Upper lobe of left lung (tissue), 6 donors: ENCODE measurements at places on chromosomes 12 and 14.

DNA sequence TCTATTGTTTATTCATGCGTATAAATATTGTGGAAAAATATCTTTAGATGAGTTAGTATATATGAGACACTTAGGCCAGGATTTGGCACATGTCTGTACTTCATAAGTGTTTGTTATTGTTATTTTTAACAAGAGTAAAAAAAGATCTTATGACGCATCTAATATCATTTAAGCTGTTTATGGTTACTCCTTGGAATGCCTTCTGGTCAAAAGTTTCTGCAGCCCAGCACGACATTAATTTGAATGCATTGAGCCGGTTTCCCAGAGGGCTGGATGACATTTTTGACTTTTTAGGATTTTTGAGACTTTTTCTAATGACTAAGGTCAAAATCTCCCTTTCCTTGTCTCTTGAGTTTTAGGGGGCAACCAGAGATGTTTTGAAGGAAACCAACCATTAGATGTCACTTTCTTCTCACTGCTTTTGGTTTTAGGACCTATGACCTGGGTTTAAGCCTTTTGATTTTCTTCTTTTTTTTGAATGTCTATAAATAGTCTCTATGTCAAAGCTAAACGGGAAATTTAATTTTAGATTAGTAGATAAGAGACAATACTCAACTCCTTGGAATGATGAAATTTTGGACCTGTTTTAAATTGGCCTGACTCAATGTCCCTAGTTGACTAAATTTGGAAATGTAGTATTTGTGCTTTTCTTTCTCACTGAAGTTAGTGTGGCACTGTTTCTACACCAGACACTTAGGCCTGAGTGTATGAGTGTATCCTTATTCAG is 215.5 kb downstream of the AEBP2 start:
- no peak for DNase-seq

- no peak for DNase-seq
Measured at GRCh38 chr12:32671930-32672780, 6.9 kb upstream of the DNM1L start.

DNA sequence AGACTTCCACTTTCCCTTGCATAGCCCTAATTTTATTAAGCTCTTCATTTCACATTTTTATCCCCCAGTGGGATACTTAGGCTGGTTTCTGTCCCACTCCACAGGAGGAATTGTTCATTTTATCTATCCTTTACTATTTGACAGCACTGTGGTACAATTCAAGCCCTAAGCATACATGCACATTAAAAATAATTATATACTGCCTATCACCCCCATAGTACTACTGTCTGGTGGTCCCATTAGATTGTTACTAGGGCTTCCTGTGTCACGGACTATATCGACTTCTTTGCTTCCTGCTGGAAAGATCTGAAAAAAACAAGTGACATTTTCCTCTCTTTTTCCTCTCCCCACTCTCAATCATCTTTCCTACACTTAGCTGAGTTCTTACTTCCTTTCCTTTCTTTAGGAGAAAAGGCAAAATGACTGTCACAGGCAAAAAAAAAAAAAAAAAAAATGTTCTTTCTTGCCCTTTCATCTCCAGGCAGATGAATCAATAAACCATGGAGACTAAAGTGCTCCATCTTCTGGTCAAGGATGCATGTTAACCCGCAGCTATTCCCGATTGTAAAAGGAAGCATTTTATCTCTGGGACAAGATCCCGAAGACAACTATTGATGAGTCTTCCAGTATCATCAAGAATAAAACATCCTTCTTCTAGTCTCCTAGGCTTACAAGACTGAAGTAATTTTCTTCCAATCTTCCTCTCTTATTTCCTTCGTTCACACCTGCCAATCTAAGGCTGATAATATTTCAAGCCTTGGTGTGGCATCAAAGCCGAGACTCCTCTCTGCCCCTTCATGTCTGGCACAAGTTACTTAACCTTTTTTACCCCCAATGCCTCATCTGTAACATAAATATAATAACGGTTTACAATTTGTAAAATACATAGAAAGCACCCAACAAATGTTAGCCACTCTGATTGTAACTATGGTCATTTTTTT is 94.4 kb upstream of the PLEKHG7 start:
- DNase-seq: no peak

GRCh38 chr12:114826244-114826643 is 142.3 kb upstream of the TBX3 start:
- no peak for DNase-seq

DNA sequence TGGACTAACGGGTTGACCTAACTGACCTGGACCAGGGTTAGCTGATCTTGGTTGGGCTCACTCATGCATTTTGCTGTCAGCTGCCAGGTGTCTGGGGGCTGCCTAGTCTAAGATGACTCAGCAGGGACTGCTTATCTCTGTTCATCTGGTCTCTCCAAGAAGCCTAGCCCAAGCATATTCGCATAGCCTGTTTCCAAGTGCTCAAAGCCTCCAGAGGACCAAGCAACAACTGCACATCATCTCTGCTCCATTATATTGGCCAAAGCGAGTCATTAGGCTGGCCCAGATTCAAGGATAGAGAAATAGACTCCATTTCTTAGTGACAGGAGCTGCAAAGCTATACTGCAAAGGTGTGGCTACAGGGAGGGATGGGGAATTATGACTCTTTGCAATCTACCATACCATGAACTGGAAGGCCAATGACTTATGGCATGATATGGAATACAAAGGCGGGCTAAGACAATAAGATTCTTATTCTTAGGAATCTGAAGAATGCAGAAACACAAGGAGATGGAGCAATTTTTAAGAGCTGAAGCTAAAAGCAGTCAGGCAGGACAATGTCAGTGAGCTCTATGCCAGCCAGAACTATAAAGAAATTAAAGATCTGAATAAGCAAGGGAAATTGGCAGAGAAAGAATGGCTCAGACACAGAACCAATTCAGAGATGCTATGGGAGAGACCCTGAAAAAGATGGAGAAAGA is 194.6 kb upstream of the FSCB start:
- DNase-seq: no peak

DNA sequence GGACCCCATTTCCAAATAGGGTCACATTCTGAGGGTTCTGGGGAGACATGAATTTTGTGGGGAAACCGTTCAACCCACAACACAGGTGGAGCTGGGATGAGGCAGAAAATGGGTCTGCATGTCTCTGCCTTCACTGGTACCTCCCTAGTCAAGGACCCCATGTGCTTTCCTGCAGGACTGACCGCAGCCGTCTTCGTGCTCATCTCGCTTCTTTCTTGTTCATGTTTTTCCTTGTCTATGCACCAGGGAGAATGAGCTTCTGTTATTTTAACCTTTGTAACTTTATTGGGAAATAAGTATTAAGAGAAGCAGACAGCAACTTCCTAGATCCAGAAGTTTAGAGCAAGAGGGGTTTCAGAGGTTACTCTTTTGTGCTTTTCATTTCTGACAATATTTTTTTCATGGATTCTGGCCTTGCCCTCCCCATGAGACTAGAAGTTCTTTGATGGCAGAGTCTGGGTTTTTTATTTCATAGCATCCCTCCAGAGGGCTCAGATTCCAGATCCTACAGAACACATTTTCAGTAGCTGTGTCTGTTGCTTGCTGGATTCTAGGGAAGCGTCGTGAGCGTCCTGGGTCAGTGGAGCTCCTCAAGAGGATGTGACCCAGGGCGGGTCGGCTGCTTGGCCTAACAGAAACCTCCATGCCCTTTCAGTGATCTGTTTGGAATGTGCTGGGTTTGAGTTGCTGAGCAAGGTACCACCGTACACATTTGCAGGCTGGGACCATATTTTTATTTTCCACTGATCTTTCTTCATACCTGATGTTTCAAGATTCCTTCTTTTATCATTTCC is 104.2 kb downstream of the ADGRD1 start:
- no peak for DNase-seq

DNA sequence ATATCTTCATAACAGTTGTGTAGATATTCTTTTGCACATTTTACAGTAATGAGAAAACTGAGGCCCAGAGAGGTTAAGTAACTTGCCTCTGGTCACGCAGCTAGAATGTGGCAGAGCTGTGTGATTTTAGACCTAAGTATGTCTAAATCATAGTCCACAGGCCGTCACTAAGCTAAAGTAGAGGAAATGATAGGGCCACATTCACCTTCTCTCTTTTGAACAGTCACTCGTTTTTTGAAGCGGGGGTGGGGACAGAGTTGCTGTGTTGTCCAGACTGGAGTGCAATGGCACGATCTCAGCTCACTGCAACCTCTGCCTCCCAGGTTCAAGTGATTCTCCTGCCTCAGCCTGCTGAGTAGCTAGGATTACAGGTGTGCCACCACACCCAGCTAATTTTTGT is 68.5 kb downstream of the RASSF3 start:
- no peak for DNase-seq

DNA sequence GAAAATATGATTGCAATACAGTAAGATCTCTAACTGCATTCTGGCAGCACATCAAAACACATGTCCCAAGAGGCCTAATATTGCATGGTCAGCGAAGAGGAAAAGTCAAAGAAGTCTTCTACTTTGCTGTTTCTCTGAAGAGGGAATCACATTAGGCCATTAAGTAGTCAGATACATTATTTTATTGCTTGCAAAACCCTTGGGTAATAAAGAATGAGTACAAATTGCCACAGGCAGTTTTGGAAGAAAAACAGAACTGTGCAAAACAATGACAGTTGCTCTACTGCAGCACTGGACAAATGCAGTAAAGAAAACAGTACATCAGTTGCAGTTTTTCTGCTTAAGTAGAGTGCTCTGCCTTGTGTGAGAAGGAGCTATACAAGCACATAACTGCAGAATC is 211.9 kb downstream of the MED13L start:
- DNase-seq: no peak

DNA sequence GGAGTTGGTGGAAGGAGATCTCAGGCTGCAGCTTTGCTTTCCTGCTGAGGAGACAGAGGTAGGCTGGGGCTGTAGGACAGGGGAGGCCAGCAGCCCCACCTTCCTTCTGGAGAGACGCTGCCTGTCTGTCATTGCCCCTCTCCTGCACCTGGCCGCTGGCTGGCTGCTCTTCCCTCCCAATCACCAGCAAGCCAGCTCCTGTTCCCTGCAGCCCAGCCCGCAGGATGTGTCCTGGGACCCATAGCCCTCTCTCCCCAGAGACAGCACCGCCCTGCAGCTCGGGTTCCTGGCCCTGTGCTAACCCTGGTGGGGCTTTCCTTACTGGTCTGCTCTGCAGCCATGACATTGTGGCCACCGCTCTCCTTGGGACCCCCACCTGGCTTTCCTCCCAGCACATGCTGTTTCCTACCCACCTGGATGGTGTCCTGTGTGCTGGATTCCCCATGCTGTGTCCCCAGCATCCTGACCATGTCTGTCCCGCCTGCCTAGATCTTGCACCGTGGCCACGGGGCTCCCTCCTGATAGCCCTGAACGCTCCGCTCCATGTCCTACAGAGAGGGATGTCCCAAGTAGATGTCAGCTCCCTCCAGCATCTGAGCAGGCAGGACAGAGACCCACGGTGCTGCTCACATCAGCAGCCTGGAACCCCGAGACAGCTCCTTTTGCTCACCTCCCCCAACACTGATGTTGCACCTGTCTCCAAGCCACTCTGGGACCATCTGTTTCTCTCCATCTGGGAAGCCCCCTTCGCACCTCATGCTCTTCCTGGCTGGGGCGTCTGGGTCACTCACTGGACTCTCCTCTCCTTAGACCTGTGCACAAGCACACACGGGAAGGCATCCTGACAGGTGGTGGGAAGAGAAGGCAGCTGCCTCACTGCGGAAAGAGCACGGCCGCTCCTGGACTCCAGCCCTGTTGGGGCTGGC is 1.1 kb upstream of the MTA1 start:
- DNase-seq: no peak

DNA sequence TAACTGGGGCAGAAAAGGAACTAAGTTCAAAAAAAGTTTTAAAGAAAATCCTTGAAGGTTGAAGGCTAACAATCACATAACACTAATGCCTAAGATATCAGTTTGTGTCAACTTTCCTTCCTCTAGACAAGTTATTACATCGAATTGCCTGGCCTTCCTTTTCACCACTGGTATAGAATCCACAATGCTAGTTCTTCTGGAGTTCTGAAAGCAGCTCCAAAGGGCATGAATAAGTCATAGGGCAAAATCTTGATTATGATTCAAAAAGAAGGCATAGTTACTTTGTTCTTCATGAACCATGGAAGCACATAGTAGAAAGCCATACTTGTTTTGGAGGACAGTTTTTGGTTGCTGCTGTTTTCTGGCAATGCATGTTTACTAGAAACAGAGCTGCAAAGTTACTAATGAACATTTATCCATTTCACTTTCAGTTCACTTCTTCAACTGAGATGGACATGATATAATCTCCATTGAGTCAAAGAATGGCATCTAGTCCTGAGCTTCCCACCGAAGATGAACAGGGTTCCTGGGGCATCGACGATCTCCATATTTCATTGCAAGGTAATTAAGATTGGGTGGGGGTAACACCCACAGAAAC is 56.0 kb downstream of the SYNE2 start:
- DNase-seq: no peak

GRCh38 chr12:54418441-54419087 is 502 bp downstream of the ITGA5 start:
- no peak for DNase-seq

DNA sequence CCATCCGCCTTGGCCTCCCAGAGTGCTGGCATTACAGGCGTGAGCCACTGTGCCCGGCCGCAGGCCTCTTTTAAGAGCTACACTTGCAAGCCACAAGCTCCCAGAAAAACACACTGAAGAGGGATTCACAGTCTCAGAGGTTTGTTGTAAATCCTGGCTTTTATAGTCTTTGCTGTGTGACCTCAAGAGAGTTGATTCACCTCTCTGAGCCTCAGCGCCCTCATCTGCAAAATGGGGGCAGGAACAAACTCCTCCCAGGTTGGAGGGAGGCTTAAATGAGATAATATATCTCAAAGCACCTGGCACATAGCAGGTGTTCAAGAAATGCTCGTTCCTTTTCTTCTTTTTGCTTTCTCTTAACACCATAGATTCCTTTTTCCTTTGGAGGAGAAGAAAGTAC is 3.9 kb upstream of the TCHP start:
- no peak for DNase-seq

- no peak for DNase-seq
Measured at GRCh38 chr14:36618641-36619040, 36.2 kb upstream of the NKX2-8 start.

DNA sequence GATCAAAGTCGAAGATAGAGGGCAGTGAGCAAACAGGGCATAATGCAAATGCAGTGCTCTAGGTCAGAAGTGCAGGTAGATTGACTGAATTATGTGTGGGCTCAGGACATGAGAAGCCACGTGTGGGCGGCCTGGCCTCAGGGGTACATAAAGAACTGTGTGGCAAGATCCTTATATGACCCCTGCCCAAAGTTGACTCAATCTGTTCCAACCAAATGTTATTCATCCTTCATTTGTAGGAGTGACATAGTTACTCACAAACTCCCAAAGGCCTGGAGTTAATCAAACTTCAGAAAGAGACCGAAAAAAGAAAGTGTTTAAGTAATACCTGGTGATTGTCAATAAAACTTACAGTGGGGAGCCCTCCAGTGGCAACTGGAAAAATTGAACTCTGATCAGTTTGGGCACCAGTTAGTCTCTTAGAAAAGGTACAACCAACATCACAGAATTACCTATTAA is 150.4 kb upstream of the FAR2 start:
- no peak for DNase-seq

GRCh38 chr14:20327005-20327869 is 5.8 kb downstream of the CCNB1IP1 start:
- no peak for DNase-seq
